NCI-H1417 (cell line): ENCODE measurements at places on chromosomes 4 and X.

DNA sequence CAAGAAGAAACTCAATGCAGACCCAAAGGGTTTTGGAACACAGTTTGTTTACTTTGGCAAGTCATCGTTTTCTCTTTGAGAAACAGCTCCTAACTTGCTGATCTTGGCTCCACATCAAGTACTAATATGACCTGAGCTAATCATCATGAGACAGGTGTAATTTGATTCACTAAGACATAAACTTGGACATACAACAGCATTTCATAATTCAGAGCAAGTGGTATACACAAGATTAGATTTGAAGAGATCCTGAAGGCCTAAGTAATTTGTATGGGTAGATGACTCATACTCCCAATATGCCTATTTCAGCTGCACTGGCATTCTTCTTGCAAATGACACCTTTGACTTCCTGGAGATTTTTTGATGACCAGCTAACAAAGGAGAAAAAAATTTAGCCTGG is 1521.7 kb downstream of the RPA4 start:
- no peak for DNase-seq

- no peak for DNase-seq
These were observed 93.1 kb upstream of the RBPJ start for GRCh38 chr4:26227601-26228229.

DNA sequence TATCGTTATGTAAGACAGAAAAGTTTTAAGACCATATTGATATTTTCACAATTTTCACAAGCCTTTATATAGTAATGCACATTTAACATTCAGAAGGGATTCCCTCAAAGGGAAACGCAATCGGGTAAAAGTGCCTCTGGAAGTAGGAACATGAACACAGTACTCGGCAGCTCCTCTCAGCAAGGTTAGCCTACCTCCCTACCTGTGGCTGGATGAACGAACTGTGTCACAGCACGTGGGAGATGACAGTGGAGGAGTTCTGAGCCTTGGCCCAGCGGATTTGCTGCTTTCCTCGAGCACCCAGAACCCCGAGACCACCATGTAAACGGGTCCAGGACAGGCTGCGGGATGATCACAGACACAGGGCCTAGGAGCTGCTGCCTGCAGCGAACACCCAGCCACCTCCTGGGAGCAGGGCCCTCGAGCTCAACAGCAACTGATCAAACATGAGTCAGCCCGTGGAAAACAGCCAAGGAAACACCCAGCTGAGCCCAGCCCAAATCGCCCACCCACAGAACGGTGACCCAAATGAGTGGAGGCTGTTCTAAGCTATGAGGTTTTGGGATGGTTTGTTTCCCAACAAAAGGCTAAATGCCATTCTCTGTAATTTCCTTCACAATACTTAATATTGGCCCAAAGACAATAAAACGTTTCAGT is 30.4 kb downstream of the FAT1 start:
- DNase-seq = no peak

DNA sequence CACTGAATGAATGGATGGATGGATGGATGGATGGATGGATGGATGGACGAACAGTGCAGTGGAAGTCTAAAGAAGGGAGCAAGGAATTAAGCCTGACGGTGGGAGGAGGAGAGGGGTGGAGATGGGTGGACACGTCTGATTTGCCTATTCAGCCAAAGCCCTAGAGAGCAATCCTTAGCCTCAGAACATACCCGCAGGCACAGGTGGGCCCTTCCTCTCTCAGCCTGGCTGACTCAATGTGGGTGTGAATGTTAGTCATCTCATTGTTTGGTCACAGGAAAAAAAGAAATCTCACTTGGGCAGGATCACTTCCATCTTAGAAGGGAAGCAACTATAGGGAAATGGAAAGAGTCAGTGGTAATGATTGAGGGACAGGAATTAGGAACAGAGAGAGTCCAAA is 165.9 kb downstream of the PJA1 start:
- DNase-seq = no peak

- DNase-seq = no peak
These were observed 4.2 kb downstream of the PRDM8 start for GRCh38 chr4:80201252-80202151.

DNA sequence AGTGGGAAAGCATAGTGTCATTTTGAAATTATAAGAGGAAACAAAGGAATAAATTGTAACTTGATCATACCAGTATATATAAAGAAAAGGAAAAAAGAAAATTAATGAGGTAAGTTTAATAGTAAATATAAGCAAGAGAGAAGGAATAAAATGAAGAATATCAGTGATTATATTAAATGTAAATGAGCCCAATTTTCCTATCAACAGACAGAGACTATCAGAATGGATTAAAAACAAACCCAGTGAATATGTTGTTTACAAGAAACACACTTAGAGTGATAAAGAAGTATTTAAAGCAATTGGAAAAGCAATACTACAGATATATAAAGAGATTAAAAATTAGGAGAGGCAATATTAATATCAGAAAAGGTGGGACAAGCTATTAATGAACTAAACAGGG is 28.8 kb upstream of the RHOH start:
- no peak for DNase-seq

DNA sequence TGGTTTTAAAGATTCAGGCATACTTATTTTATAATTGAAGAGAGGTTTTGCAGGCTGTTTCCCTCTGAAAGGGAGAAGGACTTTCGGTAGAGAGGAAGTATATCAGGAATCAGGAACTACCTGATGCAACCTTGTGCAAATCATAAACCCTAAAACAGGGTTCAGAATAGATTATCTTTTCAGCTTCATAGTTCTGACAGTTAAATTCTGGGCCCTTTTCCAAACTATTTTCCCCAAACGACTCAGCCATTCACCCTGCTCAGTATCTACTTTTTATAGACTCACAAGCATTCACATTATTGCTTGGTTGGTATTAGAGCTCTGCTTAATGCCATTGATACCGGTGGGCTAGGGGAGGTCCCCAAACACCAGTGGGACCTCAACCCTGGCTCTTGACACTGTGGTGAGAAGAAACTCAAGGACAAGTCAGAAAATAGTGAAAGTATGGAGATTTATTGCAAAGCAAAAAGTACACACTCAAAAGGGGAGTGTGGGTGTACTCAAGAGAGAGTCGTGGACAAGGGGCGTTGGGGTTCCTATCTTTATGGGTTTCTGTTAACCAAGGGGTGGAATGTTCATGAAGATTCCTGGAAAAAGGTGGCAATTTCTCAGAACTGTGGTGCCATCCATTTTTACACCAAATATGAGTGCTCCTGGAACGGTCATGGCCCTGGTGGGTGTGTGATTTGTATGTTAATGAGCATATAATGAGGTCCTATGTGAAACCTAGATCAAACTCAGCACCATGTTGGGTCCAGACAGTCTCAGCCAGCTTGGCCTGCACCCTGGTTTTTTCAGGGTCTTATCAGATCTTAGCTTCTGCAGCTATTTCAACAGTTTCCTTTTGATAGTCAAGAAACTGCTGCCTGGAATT is 238.3 kb downstream of the DCLK2 start:
- no peak for DNase-seq

GRCh38 chr4:31261632-31262031 is 541.5 kb downstream of the PCDH7 start:
- peak; percentile 48 for DNase-seq

DNA sequence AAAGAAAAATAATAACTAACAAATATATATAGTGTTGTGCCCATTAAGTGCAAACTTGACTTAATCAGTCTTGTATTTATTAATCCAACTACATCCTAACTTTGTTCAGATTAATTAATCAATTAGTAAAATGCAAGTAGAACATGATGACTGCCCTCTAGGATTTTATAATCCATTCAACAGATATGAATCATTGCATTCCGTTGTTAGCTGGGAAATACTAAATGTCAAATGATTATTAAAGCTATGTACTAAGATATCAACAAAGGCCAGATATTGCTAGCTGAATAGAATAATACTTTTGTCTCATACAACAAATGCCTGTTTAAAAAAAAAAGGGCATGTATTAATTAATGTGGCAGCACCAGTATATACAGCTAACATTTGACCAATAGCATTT is 1366.3 kb downstream of the STIM2 start:
- no peak for DNase-seq

- peak; percentile 86 for DNase-seq
These were observed 18.3 kb downstream of the NLGN3 start for GRCh38 chrX:71162981-71163380.

GRCh38 chr4:119233750-119234149 is 21.2 kb downstream of the USP53 start:
- no peak for DNase-seq

DNA sequence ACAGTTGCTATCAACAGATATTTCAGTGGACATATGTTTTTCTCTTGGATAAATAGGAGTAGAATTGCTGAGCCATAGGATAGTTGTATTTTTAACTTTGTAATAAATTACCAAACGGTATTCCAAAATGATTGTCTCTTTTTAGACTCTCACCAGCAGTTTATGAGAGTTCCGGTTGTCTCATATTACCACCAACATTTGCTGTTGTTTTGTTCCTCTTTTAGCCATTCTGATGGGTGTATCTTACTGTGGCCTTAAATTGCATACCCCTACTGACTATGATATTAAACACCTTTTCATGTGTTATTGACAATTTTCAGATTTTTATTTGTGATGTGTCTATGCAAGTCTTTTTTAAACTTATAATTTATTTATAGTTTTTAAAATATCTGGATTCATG is 39.7 kb downstream of the SNX25 start:
- no peak for DNase-seq

- DNase-seq = no peak
These were observed 130.0 kb upstream of the MAP9 start for GRCh38 chr4:155506745-155507144.

- DNase-seq = peak; percentile 83
These were observed 534.4 kb downstream of the MID1IP1 start for GRCh38 chrX:39335513-39336235.

DNA sequence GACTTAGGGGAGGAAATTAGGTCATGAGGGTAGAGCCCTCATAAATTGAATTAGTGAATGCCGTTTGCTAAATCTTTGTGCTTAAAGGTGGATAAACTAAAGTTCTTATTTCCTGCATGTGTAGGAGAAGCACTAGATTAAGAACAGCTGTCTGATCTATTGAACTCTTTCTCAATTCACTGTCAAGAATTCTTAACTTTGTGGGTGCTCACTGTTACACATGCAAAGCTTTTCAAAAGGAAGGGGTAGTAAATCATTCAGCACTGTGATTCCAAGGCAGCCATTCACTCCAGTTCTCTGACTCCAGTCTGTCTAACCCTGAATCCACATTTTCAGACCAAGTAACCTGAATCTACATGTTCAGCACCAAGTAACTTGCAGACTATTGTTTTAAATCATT is 1520.1 kb downstream of the PCDH18 start:
- no peak for DNase-seq

- no peak for DNase-seq
These were observed 181.4 kb upstream of the NEIL3 start for GRCh38 chr4:177128306-177128705.

GRCh38 chr4:7465017-7465416 is 30.3 kb upstream of the PSAPL1 start:
- no peak for DNase-seq

GRCh38 chr4:16674082-16674481 is 224.4 kb downstream of the LDB2 start:
- DNase-seq = no peak

DNA sequence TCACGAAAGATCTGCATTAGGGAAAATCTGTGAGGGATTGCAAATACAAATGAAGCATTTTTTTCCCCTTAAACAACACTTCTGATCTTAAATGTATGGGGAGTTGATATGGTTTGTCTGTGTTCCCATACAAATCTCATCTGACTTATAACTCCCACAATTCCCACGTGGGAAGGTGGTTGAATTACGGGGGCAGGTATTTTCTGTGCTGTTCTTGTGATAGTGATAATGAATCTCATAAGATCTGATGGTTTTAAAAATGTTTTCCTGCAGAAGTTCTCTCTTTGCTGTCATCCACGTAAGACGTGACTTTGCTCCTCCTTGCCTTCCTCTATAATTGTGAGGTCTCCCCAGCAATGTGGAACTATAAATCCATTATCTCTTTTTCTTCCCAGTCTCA is 107.4 kb upstream of the KCNIP4 start:
- no peak for DNase-seq
